H4 (cell line): ENCODE measurements at places on chromosomes 3 and 15. TPM values are rescaled to one million over a fixed set of nuclear protein-coding genes. Genes with fewer than 3 reads are reported as not detected.

APEH gene
- 78.3 and 86.6 TPM in 2 replicates for total RNA-seq

PARP16 gene
- total RNA-seq: 5.1 and 7.7 TPM in 2 replicates

GOLGA8S gene
- not detected in 2 replicates for total RNA-seq

TRANK1 gene
- total RNA-seq: 9.7 and 11.4 TPM in 2 replicates

TRIM71 gene
- total RNA-seq: 0.02 TPM in 1 of 2 replicates, not detected in the other

CASR gene
- total RNA-seq: not detected in 2 replicates

OIP5 gene
- 40.1 and 42.4 TPM in 2 replicates for total RNA-seq

NPAP1 gene
- not detected in 2 replicates for total RNA-seq

ARRDC4 gene
- total RNA-seq: 6.3 and 6.9 TPM in 2 replicates

ADAMTS7 gene
- 1.5 and 5.5 TPM in 2 replicates for total RNA-seq

CYP8B1 gene
- total RNA-seq: not detected in 2 replicates

ZNF501 gene
- 1.7 and 1.9 TPM in 2 replicates for total RNA-seq

CPN2 gene
- not detected in 2 replicates for total RNA-seq

PLSCR2 gene
- total RNA-seq: not detected in 2 replicates

HIGD2B gene
- not detected in 2 replicates for total RNA-seq

NR2E3 gene
- total RNA-seq: not detected in 2 replicates

ATP13A5 gene
- 0.04 and 0.48 TPM in 2 replicates for total RNA-seq

C3orf20 gene
- not detected in 2 replicates for total RNA-seq

NRROS gene
- total RNA-seq: 0.02 TPM in 1 of 2 replicates, not detected in the other

LINGO1 gene
- 0.41 TPM in 1 of 2 replicates, not detected in the other for total RNA-seq

SPATA12 gene
- total RNA-seq: 0.14 TPM in 1 of 2 replicates, not detected in the other

FAM3D gene
- 0.17 TPM in 1 of 2 replicates, not detected in the other for total RNA-seq

RNF13 gene
- 42.3 and 72.7 TPM in 2 replicates for total RNA-seq

GPR15 gene
- 0.06 TPM in 1 of 2 replicates, not detected in the other for total RNA-seq

PLCB2 gene
- 1.6 and 2.4 TPM in 2 replicates for total RNA-seq

C2CD4B gene
- not detected in 2 replicates for total RNA-seq

DISP2 gene
- total RNA-seq: 0.14 and 0.27 TPM in 2 replicates

FOXP1 gene
- total RNA-seq: 13.1 and 15.9 TPM in 2 replicates

TM4SF18 gene
- 0.08 and 0.39 TPM in 2 replicates for total RNA-seq

MESP1 gene
- total RNA-seq: 0.47 TPM in 1 of 2 replicates, not detected in the other

TICRR gene
- 5.1 and 5.3 TPM in 2 replicates for total RNA-seq

BTLA gene
- not detected in 2 replicates for total RNA-seq

AADACL2 gene
- total RNA-seq: not detected in 2 replicates

IL5RA gene
- total RNA-seq: 0.10 TPM in 1 of 2 replicates, not detected in the other

MUC20 gene
- total RNA-seq: 0.17 and 0.39 TPM in 2 replicates

BLOC1S6 gene
- total RNA-seq: 44.0 and 59.2 TPM in 2 replicates

GOLGA6A gene
- not detected in 2 replicates for total RNA-seq

COL7A1 gene
- total RNA-seq: 6.8 and 7.0 TPM in 2 replicates

TMEM212 gene
- total RNA-seq: not detected in 2 replicates

CD86 gene
- 0.39 and 1.6 TPM in 2 replicates for total RNA-seq

RETNLB gene
- not detected in 2 replicates for total RNA-seq

GPR149 gene
- total RNA-seq: not detected in 2 replicates

DAZL gene
- total RNA-seq: not detected in 2 replicates

NDN gene
- 0.33 and 1.3 TPM in 2 replicates for total RNA-seq

GXYLT2 gene
- 14.2 and 16.9 TPM in 2 replicates for total RNA-seq

IGF1R gene
- 15.5 TPM in 2 replicates for total RNA-seq

ZNF80 gene
- total RNA-seq: not detected in 2 replicates

CLDN1 gene
- total RNA-seq: 0.12 and 0.14 TPM in 2 replicates

LIPC gene
- 0.43 and 1.6 TPM in 2 replicates for total RNA-seq

PEX11A gene
- 7.2 and 13.3 TPM in 2 replicates for total RNA-seq

BUB1B gene
- 55.5 and 56.2 TPM in 2 replicates for total RNA-seq

CCDC54 gene
- total RNA-seq: not detected in 2 replicates

IQCF5 gene
- total RNA-seq: not detected in 2 replicates

RBMS3 gene
- total RNA-seq: 6.5 and 13.0 TPM in 2 replicates

PIERCE2 gene
- 1.3 and 6.5 TPM in 2 replicates for total RNA-seq

BFSP2 gene
- not detected in 2 replicates for total RNA-seq

ADGRG7 gene
- not detected in 2 replicates for total RNA-seq

MINAR1 gene
- 0.72 and 1.3 TPM in 2 replicates for total RNA-seq

TEX55 gene
- total RNA-seq: not detected in 2 replicates

ADAMTSL3 gene
- 0.17 TPM in 1 of 2 replicates, not detected in the other for total RNA-seq
